Type B pancreatic cell (in vitro differentiated cells): ENCODE measurements at places on chromosomes 13 and 19. TPM values are rescaled to one million over a fixed set of nuclear protein-coding genes. Genes with fewer than 3 reads are reported as not detected.

The FAAP24 gene
- total RNA-seq, result 4.3 and 4.5 TPM in 2 replicates

The LRP3 gene
- total RNA-seq, result 24.2 and 49.6 TPM in 2 replicates

The ALOX5AP gene
- total RNA-seq, result 0.31 TPM in 1 of 2 replicates, not detected in the other

The ZNF227 gene
- 21.3 and 32.1 TPM in 2 replicates for total RNA-seq

The CEACAM8 gene
- not detected in 2 replicates for total RNA-seq

The GNG8 gene
- 2.4 TPM in 1 of 2 replicates, not detected in the other for total RNA-seq

The CYP2S1 gene
- total RNA-seq, result 33.1 and 121 TPM in 2 replicates

The PSG6 gene
- not detected in 2 replicates for total RNA-seq

The TNPO2 gene
- total RNA-seq, result 78.6 and 99.7 TPM in 2 replicates

The PSG1 gene
- total RNA-seq, result not detected in 2 replicates

The FCGBP gene
- total RNA-seq, result 7.8 and 10.0 TPM in 2 replicates

DNA sequence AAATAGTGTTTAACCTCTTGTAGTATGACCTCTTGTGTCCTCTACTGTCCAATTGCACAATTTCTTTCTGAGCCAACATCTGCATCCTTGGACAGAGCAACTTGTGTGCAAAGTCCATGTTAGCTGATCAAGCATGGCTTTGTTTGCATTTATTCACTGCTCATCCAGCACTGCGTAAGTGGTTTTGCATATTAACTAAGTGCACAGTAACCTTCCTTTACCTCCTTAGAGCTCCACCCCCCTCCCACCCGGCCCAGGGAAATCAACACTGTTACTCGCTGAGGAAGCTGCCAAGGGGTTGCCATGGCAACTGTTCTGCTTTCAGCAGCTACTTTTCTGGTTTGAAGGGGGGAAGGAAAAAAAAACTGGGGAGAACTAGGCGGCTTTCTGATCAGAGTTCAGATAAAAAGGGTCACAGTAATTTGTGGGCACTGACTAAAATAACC, 153.5 kb upstream of the KLF12 start:
- DNase-seq, result no peak
- peak overlapping the region; percentile 85 for H3K4me3 ChIP-seq
- no peaks in the 10 kb centered on the region for H3K36me3 ChIP-seq
- H3K27me3 ChIP-seq, result peaks cover 3% of the 10 kb centered on the region
- H3K4me1 ChIP-seq, result peaks cover 41% of the 10 kb centered on the region
- H3K27ac ChIP-seq, result peak overlapping the region; percentile 69

GRCh38 chr13:37023871-37024270, 23.3 kb downstream of the EXOSC8 start:
- H3K4me1 ChIP-seq, result no peaks in the 10 kb centered on the region
- no peak overlapping the region for H3K4me3 ChIP-seq
- H3K27ac ChIP-seq, result no peak overlapping the region
- H3K36me3 ChIP-seq, result peaks cover 17% of the 10 kb centered on the region

DNA sequence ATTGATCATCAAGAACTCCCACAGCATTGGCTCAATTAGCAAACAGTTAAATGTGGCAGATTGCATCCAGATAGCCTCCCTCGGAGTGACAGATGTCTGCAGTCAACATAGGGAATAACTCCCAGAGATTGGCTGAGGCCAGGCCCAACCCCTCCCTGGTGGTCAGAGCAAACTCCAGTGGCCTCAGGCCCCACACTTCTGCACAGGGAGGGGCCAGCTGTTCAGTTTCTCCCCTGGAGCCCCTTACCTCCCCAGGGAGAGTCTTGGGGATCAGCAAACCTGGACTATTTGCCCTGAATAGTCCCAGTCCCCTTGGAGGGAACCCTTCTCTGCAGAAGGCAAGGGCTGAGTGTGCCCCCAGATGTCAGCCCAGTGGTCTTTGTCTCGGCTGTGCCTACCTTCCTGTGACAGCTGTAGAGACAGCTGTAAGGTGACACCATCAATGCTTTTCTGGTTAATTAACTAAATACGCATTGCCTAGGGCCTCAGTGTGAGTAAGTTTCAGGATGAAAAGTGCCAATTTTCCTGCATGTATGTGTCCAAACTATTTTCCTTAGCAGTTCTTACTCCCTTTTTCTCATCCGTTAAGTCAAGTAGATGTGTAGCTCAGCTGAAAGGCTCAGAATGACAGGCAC, 102.7 kb upstream of the UQCRFS1 start:
- no peak for DNase-seq
- no peaks in the 10 kb centered on the region for H3K36me3 ChIP-seq
- no peak overlapping the region for H3K27ac ChIP-seq

GRCh38 chr13:80039000-80039399, 301.9 kb downstream of the SPRY2 start:
- H3K27ac ChIP-seq, result no peak overlapping the region
- H3K27me3 ChIP-seq, result no peaks in the 10 kb centered on the region
- H3K4me3 ChIP-seq, result no peak overlapping the region
- peaks cover 14% of the 10 kb centered on the region for H3K4me1 ChIP-seq

DNA sequence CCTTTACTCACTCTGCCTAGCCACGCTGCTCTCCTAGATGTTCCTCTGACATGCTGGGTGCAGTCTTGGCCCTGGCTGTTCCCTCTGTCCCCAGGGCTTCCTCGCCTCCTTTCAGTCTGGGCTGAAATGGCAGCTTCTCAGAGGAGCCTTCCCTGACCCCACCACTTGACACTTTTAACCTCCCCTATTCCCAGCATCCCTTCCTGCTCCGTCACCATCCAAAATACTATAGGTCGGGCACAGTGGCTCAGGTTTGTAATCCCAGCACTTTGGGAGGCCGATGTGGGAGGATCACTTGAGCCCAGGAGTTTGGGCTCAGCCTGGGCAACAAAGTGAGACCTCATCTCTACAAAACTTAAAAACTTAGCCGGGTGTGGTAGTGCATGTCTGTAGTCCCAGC, 2.6 kb downstream of the FAM187B start:
- H3K27ac ChIP-seq, result no peak overlapping the region
- H3K4me1 ChIP-seq, result no peaks in the 10 kb centered on the region
- DNase-seq, result peak; percentile 47
- no peak overlapping the region for H3K4me3 ChIP-seq

DNA sequence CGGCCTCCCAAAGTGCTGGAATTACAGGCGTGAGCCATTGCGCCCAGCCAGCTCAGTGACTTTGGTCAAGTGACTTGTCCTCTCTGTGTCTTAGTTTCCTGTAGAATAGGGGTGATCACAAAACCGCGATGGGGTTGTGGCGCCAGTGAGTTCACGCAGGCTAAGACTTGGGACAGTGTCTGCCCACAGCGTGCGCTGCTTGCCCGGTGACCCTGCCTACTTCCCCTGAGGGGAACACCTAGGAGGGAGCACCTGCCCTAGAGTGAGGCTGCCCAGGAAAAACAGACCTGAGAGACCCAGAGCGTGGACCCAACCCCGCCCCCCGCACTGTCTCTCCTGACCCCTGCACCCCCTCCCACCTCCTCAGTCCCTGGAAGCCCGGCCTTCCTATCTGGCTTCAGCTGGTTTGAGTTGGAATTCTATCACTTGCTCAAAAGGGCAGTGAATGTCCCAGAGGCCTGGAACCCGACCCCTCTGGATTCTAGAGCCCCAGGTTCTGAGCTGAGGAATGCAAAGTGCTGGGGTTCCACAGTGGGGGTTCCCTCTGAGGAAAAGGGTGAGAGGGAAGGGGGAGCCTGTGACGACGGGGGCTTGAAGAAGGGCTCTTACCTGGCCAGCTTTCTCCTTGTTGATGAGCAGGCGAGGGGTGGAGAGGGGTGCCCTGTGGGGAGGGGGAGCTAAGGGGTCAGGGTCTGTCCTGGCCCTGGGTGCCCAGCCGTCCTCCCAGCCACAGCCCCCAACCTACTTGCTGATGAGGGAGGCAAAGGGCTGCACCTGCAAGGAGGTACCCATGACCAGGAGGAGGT, 2.2 kb upstream of the RINL start:
- no peak overlapping the region for H3K27ac ChIP-seq
- DNase-seq, result no peak
- no peaks in the 10 kb centered on the region for H3K27me3 ChIP-seq
- H3K4me3 ChIP-seq, result no peak overlapping the region

DNA sequence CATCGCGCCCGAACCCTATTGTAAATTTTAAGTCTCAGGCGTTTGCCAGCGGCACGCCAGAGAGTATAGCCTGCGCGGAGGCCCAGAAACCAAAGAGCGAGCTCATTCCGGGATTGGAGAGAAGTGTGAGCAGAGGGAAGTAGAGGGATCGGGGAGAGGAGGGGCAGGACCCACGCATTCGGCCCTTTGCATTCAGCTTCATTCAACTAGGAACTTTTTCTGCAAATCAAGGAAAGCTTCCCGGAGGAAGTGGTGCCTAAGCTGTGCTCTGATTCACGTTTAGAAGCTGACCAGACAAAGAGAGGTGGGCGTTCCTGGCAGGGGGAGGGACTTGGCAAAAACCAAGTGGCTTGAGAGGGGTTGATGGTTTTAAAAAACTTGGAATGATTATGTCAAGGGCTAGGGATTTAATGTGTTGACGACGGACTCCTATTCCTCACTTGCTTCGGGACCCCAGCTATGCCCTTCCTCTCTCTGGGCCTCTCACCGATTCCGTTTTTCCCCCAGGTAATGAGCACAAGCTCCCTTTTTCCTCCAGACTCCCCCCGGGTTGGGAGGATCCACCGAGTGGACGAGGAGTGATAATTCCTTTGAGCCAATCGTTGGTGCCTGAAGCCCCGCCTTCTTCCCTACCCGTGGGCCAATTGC, 811 bp upstream of the PRMT1 start:
- no peaks in the 10 kb centered on the region for H3K36me3 ChIP-seq
- no peak for DNase-seq
- peak overlapping the region; percentile 99 for H3K27ac ChIP-seq
- no peaks in the 10 kb centered on the region for H3K27me3 ChIP-seq
- H3K4me3 ChIP-seq, result peak overlapping the region; percentile 98

- H3K27ac ChIP-seq, result peak overlapping the region; percentile 3
- DNase-seq, result no peak
- peaks cover 22% of the 10 kb centered on the region for H3K4me1 ChIP-seq
- H3K4me3 ChIP-seq, result no peak overlapping the region
These were observed 99.0 kb downstream of the GPC6 start for GRCh38 chr13:93325303-93326233.

DNA sequence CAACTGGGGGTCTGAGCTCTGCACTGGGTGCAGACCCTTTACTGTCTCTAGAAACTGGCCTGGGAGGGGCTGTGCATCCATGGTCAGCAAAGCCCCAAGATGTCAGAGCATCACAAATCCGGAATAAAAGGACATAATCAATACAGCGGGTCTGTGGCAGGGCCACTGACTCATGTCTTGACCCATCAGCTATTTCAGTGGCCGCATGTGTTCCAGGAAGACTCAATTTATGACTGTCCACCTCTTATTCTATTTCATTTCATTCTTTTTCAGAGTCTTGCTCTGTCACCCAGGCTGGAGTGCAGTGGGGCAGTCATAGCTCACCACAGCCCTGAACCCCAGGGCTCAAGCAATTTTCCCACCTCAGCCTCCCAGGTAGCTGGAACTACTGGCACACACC, 53.2 kb downstream of the PEX11G start:
- no peak overlapping the region for H3K27ac ChIP-seq
- no peaks in the 10 kb centered on the region for H3K27me3 ChIP-seq
- no peak overlapping the region for H3K4me3 ChIP-seq
- peaks cover 5% of the 10 kb centered on the region for H3K4me1 ChIP-seq

DNA sequence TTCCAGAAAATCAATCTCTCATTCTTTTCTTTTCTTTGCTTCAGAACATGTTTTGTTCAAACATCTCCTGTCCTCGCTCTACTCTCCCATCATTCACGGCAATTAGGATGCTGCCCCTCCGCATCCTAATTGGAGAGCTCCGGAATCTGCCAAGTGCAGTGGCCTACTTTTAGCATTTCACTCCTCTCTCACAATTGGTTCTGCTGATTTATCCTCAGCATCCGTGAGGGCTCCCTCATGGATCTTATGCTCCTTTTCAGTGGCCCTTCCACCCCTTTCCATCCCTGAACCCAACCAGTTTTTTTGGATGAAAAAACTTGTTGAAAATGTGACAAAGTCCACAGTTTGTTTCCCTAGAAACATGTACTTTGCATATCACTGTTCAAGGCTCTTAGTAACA, 22.4 kb downstream of the AMER2 start:
- H3K4me1 ChIP-seq, result peaks cover 6% of the 10 kb centered on the region
- DNase-seq, result no peak
- no peak overlapping the region for H3K27ac ChIP-seq
- no peaks in the 10 kb centered on the region for H3K36me3 ChIP-seq
- H3K27me3 ChIP-seq, result peaks cover 41% of the 10 kb centered on the region

DNA sequence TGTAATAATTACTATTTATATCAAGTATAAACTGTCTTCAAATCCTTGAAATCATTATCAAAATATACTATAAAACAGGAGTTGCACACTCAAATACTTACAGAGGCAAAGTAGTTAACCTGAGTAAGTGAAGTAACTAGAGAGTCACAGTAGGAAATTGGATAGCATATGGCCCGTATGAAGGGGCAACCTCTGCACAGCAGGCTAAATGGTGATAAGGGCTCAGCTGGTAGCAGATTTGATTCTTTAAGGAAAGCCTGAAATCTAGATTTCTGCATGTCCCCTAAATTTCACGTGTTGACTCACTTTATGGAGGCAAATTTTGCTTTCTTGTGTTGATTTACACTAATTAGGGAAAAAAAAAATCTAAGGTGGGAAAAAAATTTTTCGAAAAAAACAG, 46.4 kb downstream of the STOML3 start:
- no peaks in the 10 kb centered on the region for H3K27me3 ChIP-seq
- no peak for DNase-seq
- no peaks in the 10 kb centered on the region for H3K36me3 ChIP-seq
- H3K4me1 ChIP-seq, result no peaks in the 10 kb centered on the region
- H3K4me3 ChIP-seq, result no peak overlapping the region

DNA sequence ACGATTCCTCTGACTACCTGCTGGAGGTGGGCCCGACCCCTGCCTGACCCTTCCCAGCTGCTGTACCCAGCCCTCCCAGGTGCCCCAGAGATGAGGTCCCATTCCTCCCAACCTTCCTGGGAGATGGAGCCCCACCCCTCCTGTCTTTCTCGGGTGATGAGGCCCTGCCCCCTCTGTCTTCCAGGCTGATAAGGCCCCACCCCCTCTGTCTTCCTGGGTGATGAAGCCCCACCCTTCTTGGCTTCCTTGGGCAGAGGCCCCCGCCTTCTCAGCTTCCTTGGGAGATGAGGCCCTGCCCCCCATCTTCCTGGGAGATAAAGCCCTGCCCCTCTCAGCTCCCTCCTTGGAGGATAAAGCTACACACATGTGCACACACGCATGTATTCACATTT, 47.9 kb downstream of the CERS4 start:
- DNase-seq, result no peak
- peaks cover 4% of the 10 kb centered on the region for H3K4me1 ChIP-seq
- H3K27ac ChIP-seq, result no peak overlapping the region

GRCh38 chr13:111939666-111940278, 127.2 kb upstream of the SOX1 start:
- peaks cover 20% of the 10 kb centered on the region for H3K27me3 ChIP-seq
- H3K4me3 ChIP-seq, result no peak overlapping the region
- H3K27ac ChIP-seq, result no peak overlapping the region
- no peaks in the 10 kb centered on the region for H3K36me3 ChIP-seq
- H3K4me1 ChIP-seq, result no peaks in the 10 kb centered on the region

GRCh38 chr19:55377356-55378131, 918 bp downstream of the TMEM190 start:
- H3K4me1 ChIP-seq, result peaks cover 11% of the 10 kb centered on the region
- H3K27ac ChIP-seq, result no peak overlapping the region
- H3K4me3 ChIP-seq, result no peak overlapping the region
- DNase-seq, result no peak
- peaks cover 34% of the 10 kb centered on the region for H3K27me3 ChIP-seq
- peaks cover 5% of the 10 kb centered on the region for H3K36me3 ChIP-seq

GRCh38 chr19:2462635-2463421, 6.1 kb upstream of the LMNB2 start:
- H3K27me3 ChIP-seq, result no peaks in the 10 kb centered on the region
- H3K4me1 ChIP-seq, result peaks cover 9% of the 10 kb centered on the region
- peak overlapping the region; percentile 58 for H3K27ac ChIP-seq
- no peaks in the 10 kb centered on the region for H3K36me3 ChIP-seq
- no peak for DNase-seq
- H3K4me3 ChIP-seq, result peak overlapping the region; percentile 77
